ENCODE measurements at places on chromosomes 13 and 19.

DNA sequence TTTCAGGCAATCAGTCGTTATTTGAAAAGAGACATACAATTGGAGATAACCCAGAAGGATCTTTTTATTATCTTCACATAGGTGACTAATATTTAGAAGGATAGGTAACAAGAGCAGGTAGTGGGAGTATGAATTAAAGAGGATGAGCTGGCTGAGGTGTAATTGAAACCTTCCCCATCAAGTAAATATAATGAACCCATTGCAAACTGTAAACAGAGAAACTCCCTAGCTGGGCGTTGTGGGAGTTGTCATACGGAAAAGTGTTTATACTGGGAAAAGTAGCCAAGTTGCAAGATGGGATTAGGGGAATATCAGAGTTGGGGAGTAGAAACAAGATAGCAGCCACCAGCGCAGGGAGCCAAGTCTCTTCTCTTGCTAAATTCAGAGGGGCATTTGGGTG is 448.4 kb downstream of the COG6 start:
- no peak for DNase-seq

DNA sequence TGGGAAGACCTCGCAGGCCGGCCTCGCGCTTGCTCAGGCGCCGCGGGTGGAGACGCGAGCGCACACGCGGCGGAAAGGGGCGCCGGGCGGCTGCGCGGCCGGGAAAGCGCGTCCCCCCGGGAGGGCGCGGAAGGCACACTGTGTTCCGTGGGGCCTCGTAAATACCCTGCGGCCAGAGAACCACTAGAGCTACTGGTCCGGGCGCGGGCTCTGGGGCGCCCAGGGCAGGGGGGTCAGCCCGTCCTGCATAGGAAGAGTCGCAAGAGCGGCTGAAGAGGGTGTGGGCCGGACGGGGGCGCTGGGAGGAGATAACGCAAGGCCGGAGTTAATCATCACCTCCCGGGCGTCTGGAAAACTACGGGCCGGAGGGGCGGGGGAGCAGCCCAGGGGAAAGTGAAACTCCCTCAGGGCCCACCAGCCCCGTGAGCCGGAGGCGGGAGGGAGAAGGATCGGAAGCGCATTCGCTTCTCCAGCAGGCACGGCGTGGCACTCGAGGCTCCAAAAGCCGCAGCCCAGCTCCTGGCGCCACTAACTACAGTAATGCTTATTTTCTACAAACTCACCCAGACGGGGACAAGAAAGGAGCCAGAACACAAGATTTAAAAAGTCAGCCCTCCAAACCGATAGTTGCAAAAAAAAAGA is 1.1 kb upstream of the WBP4 start:
- DNase-seq, result peak; percentile 91

GRCh38 chr19:6778386-6778785 is 5.9 kb downstream of the VAV1 start:
- DNase-seq, result no peak

DNA sequence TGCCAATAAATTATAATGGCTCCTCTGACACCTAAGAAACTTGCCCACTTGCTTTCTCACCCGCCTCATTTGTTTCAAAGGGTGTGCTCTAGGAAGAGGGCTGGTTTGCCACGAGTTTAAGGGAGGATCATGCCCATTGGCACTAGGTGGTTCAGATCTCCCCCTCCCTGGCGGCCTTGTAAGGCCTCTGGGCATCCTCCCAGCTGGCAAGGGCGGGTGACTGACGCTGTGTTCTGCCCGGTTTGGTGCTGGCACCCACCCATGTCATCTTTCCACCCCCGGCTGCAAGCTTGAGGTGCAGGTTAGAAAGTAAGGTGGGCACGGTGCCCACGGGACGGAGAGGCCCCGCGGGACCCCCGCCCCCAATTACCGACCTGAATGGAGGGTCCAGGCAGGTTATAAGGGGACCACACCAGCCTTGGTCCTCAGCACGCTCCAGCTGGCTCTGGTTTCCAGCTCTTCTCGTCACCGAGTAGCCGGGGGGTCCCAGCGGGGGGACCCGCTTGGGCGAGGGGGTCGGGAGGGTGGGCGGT is 90.4 kb downstream of the PTPRS start:
- peak; percentile 37 for DNase-seq

GRCh38 chr13:22024381-22024994 is 353.6 kb downstream of the FGF9 start:
- no peak for DNase-seq

- no peak for DNase-seq
Observed at GRCh38 chr19:51547397-51548212, 16.1 kb upstream of the SIGLEC6 start.

GRCh38 chr19:38421856-38422255 is 4.2 kb downstream of the RASGRP4 start:
- DNase-seq, result no peak

DNA sequence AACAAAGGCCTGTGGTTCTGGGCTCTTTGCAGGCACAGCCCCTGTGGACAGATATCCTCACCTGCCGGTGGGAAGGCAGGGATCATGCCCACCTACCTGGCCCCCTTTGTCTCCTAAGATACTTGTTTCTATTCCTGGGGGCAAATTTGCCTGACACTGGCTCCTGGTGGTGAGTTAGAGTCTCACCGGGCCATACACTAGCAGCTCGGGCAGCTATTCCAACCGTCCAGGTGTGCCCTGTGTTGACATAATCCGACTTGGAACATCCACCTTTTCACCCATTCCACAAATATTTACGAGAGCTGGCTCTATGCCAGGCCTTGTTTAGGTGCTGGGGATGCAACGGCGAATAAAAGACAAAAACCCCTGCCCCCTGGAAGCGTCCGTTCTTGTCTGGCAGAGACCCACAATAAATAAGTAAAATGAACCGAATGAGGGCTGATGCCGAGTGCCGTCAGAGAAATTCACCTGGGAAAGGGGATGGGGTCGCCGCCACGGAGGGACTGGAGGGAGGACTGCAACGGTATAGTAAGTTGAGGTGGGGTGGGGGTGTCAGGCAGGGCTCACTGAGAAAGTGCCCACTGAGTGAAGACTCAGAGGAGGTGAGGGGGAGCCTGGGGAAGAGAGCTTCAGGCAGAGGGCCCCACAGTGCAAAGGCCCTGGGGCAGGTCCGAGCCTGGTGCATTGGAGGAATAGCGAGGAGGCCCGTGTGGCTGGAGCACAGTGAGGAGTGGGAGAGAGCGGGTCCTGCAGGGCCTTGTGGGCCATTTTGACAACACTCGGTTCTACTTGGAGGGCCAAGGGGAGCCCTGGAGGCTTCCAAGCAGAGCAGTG is 43.2 kb upstream of the RANBP3 start:
- DNase-seq, result no peak

DNA sequence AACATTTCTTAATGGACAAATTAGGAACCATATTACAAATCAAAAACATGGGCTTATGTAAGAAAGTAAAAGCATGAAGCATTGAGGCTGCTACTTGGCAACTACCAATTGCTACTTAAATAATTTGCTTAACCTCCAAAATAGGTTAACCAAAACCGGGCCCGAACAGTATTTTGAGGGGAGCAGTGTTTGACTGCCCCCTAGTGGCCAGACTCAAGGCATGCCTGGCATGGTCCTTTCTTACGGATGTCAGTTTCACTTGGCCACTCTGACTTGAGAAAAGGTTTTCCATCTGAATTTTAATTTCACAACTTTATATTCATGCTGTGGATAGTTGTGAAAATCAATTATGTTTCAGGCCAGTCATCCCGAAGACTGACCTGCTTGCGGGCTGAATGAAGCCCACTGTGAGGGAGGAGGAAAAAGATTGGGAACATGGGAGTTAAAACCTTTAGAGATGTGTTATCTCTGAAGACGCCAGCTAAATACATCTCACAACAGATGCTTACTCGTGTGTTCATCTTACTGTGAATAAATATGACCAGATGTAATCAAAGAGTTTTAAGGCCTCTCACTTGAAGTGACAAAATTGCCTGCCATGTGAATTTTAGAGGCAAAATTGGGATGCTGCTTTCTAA is 2.9 kb downstream of the RXFP2 start:
- peak; percentile 73 for DNase-seq

Measured in right hindlimb (tissue), 1 donor.